Stimulated activated memory B cell treated with anti-CD40 and anti-IgM and Interleukin-4, amounts not matched to agents 10 μg/mL and 1 μg/mL and 100 μg/mL, for 72 hours (primary cell): ENCODE measurements at places on chromosomes 16 and 17.

GRCh38 chr17:21528031-21528695, 152.0 kb downstream of the KCNJ12 start:
- ATAC-seq = no peak
- H3K4me1 ChIP-seq = no peaks in the 10 kb centered on the region
- peaks cover 5% of the 10 kb centered on the region for H3K36me3 ChIP-seq
- H3K4me3 ChIP-seq = no peak overlapping the region
- no peak overlapping the region for H3K27ac ChIP-seq

GRCh38 chr16:5042574-5043171, 8.9 kb upstream of the NAGPA start:
- H3K4me3 ChIP-seq = no peak overlapping the region
- ATAC-seq = no peak
- H3K4me1 ChIP-seq = peaks cover 10% of the 10 kb centered on the region
- no peak overlapping the region for H3K27ac ChIP-seq
- H3K27me3 ChIP-seq = peaks cover 50% of the 10 kb centered on the region

DNA sequence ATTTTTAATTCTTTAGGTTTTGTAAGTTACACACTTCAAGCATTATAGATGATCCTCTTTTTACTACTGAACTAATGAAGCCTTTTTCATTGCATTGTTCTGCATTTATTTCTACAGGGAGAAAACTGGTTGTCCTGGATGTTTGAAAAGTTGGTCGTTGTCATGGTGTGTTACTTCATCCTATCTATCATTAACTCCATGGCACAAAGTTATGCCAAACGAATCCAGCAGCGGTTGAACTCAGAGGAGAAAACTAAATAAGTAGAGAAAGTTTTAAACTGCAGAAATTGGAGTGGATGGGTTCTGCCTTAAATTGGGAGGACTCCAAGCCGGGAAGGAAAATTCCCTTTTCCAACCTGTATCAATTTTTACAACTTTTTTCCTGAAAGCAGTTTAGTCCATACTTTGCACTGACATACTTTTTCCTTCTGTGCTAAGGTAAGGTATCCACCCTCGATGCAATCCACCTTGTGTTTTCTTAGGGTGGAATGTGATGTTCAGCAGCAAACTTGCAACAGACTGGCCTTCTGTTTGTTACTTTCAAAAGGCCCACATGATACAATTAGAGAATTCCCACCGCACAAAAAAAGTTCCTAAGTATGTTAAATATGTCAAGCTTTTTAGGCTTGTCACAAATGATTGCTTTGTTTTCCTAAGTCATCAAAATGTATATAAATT, 53.0 kb downstream of the TUBD1 start:
- H3K4me1 ChIP-seq = peaks cover 51% of the 10 kb centered on the region
- no peaks in the 10 kb centered on the region for H3K27me3 ChIP-seq
- ATAC-seq = no peak
- peak overlapping the region; percentile 99 for H3K4me3 ChIP-seq

- ATAC-seq = peak; percentile 79
- peak overlapping the region; percentile 85 for H3K27ac ChIP-seq
- peaks cover 41% of the 10 kb centered on the region for H3K4me1 ChIP-seq
- no peaks in the 10 kb centered on the region for H3K27me3 ChIP-seq
These were observed 55.6 kb upstream of the LRRC37A3 start for GRCh38 chr17:64974750-64975317.

- no peak overlapping the region for H3K4me3 ChIP-seq
- H3K4me1 ChIP-seq = peaks cover 11% of the 10 kb centered on the region
- ATAC-seq = no peak
- H3K36me3 ChIP-seq = no peaks in the 10 kb centered on the region
These were observed 444.2 kb downstream of the SOX9 start for GRCh38 chr17:72565006-72565405.

GRCh38 chr17:74165797-74166365, 37.6 kb upstream of the RPL38 start:
- no peaks in the 10 kb centered on the region for H3K36me3 ChIP-seq
- peaks cover 31% of the 10 kb centered on the region for H3K27me3 ChIP-seq
- ATAC-seq = no peak
- H3K4me3 ChIP-seq = no peak overlapping the region
- H3K4me1 ChIP-seq = no peaks in the 10 kb centered on the region
- H3K27ac ChIP-seq = no peak overlapping the region

GRCh38 chr17:17059301-17059890, 17.1 kb downstream of the MPRIP start:
- no peak overlapping the region for H3K4me3 ChIP-seq
- no peak for ATAC-seq
- no peaks in the 10 kb centered on the region for H3K27me3 ChIP-seq

DNA sequence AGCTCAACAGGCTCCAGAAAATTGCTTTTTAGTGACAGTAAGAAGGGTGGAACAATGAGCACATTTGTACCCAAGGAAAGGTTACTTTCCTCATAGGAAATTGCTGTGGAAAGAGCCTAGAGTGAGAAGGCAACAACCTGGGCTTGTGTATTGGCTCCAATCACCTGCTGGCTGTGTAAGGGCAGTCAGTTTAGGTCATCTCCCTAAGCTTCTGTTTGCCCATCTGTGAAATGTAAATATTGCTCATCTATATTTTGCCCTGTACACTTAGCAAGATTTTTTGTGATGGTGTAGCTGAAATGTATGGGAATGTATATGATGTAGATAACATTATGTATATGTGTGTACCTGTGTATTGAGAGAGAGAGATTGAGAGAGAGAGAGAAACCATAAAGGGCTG, 225.2 kb upstream of the MPHOSPH6 start:
- no peaks in the 10 kb centered on the region for H3K27me3 ChIP-seq

GRCh38 chr17:80873307-80873951, 118.2 kb upstream of the CHMP6 start:
- H3K27ac ChIP-seq = no peak overlapping the region
- no peak overlapping the region for H3K4me3 ChIP-seq
- H3K4me1 ChIP-seq = peaks cover 37% of the 10 kb centered on the region
- ATAC-seq = no peak

GRCh38 chr16:80682421-80683070, 121.9 kb downstream of the CDYL2 start:
- no peak overlapping the region for H3K27ac ChIP-seq
- no peaks in the 10 kb centered on the region for H3K27me3 ChIP-seq
- H3K4me3 ChIP-seq = no peak overlapping the region
- peaks cover 7% of the 10 kb centered on the region for H3K4me1 ChIP-seq
- peaks cover 25% of the 10 kb centered on the region for H3K36me3 ChIP-seq
- no peak for ATAC-seq

DNA sequence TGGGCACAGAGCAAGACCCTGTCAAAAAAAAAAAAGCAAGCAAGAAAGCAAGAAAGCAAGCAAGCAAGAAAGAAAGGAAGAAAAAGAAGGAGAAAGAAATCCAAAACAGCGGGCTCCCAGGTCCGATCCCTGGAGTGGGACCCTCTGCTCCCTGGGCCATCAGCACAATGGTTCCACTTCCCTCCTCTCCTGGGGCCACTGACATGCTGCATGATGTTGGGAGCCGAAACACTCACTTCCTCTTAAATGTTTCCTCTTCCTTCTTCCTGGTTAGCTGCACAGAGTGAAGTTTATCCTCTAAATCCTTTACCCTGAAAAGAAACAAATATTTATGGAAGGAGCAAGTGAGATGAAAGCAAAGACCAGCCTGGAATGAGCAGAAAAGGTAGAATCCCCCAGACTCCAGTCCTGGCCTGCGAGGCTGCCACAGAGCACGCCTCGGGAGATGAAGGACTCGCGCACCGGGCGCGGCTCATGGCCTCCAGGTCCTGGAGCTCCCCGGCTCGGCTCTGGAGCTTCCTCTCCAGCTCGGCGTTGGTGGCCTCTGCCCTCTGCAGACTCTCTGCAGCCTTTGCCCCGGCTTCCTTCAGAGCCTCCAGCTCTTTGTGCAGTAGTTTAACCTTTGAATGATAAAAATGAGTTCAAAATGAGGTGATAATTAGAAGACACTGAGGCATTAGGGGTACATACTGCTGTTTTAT, 19.0 kb downstream of the CCDC57 start:
- no peak overlapping the region for H3K4me3 ChIP-seq
- no peak overlapping the region for H3K27ac ChIP-seq
- peaks cover 57% of the 10 kb centered on the region for H3K36me3 ChIP-seq
- no peak for ATAC-seq

DNA sequence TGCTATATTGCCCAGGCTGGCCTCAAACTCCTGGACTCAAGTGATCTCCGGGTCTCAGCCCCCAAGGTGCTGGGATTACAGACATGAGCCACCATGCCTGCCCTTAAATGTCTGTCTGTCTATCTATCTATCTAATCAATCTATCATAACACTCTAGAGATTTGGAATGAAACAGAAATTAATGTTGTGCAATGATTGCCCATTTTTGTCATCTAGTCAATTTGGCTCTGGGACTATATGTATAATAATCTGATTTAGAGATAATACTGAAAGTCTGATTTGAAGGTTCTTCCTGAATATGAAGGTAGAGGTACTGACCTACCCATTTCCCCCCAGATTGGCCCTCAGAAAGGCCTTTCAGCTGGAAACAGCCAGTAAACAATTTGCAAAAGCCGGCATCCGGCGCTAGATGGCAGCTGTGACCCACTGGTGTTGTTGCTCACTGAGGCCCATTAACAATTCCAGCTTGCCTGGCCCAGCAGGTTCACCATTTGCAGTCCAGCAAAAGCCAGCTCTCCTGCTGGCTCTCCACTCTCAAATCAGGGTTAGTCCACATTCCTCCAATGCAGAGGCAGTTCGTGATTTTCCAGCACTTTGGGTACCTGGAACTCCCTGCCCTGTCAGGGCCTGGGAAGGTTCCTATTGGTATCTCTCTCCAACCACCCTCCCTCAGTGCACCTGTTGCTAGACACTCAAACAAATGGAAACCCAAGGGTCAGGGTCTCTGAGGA, 22.9 kb upstream of the C16orf87 start:
- peaks cover 22% of the 10 kb centered on the region for H3K4me1 ChIP-seq
- H3K27ac ChIP-seq = peak overlapping the region; percentile 44
- ATAC-seq = peak; percentile 51
- H3K4me3 ChIP-seq = no peak overlapping the region
- no peaks in the 10 kb centered on the region for H3K27me3 ChIP-seq

DNA sequence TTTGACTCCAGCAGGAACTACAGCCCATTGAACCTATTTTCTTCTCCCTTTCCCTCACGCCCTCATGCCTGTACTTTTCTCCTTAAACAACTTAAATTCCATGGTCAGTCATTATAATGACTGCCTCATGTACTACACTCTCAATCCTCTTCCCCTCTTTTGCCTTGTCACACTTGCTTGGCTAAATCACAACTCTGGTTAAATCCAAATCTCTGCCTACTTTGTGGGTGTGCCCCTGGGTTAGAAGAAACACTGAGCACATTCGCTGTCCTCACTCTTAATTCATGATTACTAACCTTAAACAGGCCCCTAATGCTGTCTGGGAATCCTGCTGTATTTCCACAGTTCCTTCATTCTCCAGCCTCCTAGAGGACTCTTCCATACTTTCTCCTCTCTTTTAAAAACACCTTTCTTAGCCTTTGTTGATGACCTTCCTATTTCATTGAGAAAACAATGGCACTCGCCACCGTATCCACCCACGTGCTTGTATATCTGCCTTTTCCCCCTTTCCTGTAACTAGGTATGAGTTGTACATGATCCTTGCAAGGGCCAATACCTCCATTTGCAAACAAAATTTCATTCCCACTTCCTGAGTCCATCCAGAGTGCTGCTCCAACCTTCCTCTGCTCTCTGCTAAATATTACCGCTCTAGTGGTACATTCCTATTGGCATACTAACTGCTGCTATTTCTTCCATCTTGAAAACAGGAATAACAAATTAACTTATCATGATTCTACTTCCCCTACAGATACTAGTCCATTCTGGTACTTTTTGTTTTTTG, 28.9 kb downstream of the ZNRF1 start:
- H3K4me1 ChIP-seq = peaks cover 6% of the 10 kb centered on the region
- no peaks in the 10 kb centered on the region for H3K27me3 ChIP-seq
- H3K27ac ChIP-seq = no peak overlapping the region

- peaks cover 37% of the 10 kb centered on the region for H3K4me1 ChIP-seq
- no peak overlapping the region for H3K4me3 ChIP-seq
- H3K27me3 ChIP-seq = no peaks in the 10 kb centered on the region
- no peak for ATAC-seq
- H3K27ac ChIP-seq = no peak overlapping the region
These were observed 7.4 kb downstream of the PNPO start for GRCh38 chr17:47948706-47949196.

DNA sequence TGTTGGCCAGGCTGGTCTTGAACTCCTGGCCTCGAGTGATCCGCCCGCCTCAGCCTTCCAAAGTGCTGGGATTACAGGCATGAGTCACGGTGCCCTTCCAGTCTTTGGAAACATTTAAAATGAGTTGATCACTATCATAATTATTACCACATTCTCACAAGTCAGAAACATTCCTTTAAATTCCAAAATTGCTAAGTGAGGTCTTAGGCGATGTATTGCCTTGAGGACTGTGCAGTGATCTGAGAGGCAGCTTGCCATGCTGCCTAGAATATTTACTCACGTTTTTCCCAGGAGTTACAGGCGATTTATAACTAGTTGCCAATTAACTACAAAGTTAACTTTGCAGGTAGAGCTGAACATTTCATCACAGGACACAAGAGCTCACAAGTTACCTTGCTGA, 5.7 kb upstream of the ATXN1L start:
- H3K27me3 ChIP-seq = no peaks in the 10 kb centered on the region
- H3K27ac ChIP-seq = no peak overlapping the region
- H3K4me3 ChIP-seq = no peak overlapping the region
- no peak for ATAC-seq
- no peaks in the 10 kb centered on the region for H3K36me3 ChIP-seq

GRCh38 chr17:32335687-32336086, 6.3 kb downstream of the C17orf75 start:
- no peak overlapping the region for H3K27ac ChIP-seq
- peaks cover 25% of the 10 kb centered on the region for H3K36me3 ChIP-seq
- peaks cover 11% of the 10 kb centered on the region for H3K4me1 ChIP-seq
- no peak for ATAC-seq
- no peaks in the 10 kb centered on the region for H3K27me3 ChIP-seq

DNA sequence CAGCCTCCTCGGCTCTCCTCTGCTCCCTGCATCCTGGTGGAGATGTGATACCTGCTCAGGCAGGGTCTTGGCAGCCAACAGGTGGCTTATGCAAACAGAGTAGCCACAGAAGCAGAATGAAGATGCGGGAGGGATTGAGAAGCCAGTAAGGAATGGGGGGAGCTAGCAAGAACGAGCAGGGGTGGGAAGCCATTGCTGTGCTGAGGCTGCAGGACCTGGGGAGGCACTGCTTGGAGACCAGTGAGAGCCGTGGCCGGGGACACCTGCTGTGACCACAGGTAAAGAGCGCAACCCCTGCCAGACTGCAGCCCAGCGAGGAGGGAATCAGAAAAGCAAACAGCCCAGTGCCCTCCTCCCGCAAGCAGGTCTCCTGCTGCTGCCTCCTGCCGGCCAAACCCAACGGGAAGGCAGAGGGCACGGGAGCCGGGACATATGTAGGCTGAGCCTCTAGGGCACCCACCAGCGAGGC, 14.7 kb downstream of the AIPL1 start:
- no peak for ATAC-seq
- H3K27ac ChIP-seq = no peak overlapping the region
- no peak overlapping the region for H3K4me3 ChIP-seq
- peaks cover 40% of the 10 kb centered on the region for H3K27me3 ChIP-seq
- no peaks in the 10 kb centered on the region for H3K36me3 ChIP-seq

GRCh38 chr16:27291722-27292240, 22.0 kb upstream of the IL4R start:
- no peak overlapping the region for H3K4me3 ChIP-seq
- ATAC-seq = no peak
- H3K36me3 ChIP-seq = no peaks in the 10 kb centered on the region
- peaks cover 10% of the 10 kb centered on the region for H3K4me1 ChIP-seq
